ENCODE measurements at places on chromosomes 2 and 18.

DNA sequence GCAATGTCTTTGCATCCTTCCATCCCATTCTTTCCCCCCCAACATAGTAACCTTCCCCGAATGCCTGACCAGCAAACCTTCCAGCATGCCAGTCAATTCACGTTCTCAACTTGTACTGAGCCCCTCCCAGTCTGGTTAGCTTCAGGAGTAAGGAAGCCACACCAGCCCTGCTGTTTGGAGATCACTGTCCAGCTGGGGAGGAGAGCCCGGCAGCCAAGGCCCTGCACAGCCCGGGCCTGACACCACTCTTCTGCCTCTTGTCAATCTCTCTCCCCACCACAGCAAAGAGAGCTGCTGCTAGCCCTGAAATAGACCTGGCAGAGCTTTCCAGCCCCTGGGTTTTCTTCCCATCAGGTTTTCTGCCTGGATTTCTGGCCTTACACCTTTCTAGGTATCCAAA lies 185.8 kb upstream of the ID2 start:
- DNase-seq: no peak

DNA sequence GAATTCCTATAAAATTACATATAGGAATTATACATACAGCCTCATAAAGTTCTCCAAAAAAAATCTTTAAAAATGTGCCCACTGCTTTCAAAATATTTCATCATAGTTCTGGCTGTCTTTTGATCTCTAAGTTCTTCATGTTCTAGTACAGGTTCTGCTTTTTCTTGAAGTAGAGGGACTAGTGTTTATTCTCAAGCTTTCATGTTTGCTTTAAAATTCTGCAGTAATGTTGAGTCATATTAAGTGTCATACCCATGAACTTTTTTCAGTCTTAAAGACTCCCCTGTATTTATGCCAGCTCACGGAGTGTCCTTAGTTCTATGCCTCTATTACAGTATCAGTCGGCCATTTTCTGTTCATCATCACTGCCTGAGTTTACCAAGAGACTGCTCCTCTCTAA lies 54.8 kb upstream of the CCDC141 start:
- no peak for DNase-seq

- no peak for DNase-seq
These were observed 15.8 kb downstream of the CWC22 start for GRCh38 chr2:179991344-179991743.

DNA sequence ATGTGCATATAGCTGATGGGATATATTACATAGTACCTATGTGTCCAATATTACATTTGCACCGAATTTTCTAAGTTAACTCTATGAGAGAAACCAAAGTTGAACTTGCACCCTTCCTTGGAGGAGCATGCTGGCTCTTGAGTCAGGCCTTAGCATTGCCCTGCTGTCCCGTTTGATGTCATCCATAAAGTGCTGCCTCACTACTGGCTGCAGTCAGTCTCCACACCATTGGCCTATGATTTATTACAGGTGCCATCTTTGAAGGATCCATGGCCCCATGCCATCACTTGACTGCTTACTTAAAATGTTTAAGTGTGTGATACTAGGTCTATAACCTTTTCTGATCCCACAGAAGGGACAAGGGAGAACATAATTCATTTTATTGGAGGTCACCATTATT lies 249.3 kb upstream of the RBBP8 start:
- DNase-seq: no peak

DNA sequence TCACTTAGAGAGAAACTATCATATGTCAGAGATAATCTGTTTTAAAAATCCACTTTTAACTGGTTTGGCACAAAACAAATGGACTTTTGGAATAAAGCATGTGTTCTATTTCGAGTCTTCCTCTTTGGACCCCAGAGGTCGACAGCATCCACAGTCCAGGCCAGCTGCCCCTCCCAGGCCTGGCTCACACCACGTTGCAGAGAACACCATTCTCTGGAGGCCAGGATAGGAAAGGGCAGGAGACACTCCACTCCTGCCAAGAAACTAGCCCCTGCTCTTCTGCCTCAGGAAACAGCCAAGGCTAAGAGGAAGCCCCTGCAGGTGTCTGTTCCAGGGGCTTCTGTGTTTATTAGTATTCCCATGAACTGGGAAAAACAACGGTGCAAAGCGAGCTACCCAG lies 456.6 kb upstream of the ID2 start:
- DNase-seq: no peak

- DNase-seq: no peak
These were observed 26.1 kb upstream of the ERCC3 start for GRCh38 chr2:127320067-127320466.

DNA sequence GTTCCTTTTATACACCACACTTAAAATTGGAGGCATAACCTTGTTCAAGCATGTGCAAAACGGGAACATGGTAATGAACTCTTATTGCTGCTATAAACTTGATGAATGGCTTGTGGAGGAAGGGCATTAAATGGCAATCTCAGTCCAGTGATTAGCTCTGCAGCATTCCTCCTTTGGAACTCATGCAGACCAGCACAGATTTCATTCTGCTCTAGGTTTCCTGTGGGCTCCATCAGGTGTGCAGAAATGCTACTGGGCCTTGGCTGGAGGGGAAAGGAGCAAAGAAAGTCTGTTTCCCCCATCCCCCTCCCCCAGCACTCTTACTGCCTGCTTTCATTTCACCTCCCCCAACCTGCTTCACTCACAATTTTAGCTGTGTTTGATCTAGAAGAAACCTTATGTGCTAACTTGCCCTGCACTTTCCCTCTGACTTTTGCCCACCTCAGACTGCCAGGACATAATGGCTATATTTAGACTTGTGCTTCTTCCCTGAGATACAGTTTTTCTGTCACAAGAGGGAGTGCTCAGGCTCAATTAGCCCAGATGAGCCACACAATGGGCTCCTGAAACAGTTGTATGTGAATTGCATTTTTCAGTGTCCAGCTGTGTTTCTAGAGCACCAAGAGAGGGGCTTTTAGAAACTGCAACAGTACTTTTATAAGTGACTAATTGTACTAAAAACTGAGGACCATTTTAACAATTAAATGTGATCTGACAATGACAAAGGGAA lies 109.8 kb downstream of the FSHR start:
- peak; percentile 9 for DNase-seq

GRCh38 chr2:158505448-158505934 lies 48.7 kb downstream of the PKP4 start:
- DNase-seq: no peak

DNA sequence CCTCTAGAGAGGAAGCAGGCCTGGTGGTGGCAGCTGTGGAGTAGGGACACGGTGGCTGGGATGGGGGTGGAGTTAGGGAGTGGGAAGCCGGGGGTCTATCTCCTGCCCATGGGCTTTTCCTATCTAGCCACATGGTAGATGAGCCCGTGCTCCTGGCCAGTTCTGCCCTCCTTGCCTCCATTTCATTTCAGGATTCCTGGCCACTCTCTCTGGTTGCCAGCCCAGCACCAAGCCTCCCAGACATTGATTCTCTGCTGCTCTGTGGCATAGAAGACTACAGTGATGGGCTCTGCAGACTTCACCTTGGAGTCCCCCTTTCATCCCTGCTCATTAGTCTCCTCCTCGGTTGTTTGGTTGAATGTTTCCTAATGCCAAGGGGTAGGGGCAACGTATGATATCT lies 19.4 kb downstream of the SIX3 start:
- DNase-seq: no peak

- DNase-seq: no peak
These were observed 102.8 kb downstream of the HIBCH start for GRCh38 chr2:190216829-190217228.

GRCh38 chr2:99878581-99879350 lies 263.6 kb downstream of the AFF3 start:
- no peak for DNase-seq

- no peak for DNase-seq
These were observed 86.4 kb upstream of the RGPD4 start for GRCh38 chr2:107740300-107740699.

DNA sequence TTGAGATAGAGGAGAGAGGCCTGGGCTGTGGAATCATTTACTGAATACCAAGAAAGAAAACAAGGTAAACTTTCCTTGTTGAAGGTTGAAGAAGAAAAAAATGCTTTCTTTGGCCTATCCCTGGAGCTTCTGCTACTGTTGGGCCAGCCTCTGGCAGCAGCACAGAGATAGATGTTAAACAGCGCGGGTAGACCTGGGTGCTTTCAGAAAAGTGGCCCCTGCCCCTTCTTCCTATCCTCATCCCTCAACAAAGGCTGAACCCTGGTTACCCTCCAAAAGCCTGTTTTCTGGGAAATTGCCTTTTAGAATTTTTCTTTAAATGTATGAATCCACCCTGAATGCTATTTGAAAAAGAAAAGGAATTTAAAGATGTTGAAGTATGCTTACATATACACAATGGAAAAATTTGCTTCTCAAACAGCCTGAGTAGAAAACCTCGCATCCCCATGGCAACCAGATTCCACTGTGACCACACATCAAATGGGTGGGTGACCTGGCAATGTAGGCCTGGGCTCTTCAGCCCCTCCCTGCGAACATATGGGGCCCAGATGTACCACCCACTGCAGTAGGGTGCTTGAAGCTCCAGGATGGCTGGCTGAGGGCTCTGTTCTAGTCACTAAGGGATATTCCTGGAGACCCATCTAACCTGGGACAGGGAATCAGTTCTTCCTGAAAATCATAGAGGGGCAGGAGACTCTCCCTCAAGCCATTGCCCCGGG lies 23.4 kb upstream of the CHRNA1 start:
- no peak for DNase-seq

- no peak for DNase-seq
These were observed 100.3 kb upstream of the PMAIP1 start for GRCh38 chr18:59799383-59800015.

GRCh38 chr2:38406597-38407110 lies 29.6 kb upstream of the ATL2 start:
- DNase-seq: no peak

DNA sequence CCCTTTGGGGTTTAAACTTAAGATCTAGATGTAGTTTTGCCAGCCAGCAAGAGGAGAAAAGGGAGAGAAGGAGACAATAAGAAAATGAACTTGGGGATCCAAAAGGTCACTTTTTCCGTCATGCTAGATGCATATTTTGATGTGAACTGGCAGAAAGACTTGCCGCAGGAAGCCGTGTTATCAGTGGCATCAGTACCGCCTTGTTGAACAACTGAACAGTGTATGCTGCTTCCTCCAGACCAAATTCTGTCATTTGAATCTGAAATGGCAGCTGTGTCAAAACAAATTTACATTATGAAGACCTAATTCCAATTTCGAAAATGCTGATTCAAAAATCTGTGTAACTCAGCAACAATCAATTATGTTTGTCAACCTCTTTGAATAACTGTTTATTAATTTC lies 42.1 kb downstream of the TMEM200C start:
- no peak for DNase-seq

GRCh38 chr18:2053490-2054089 lies 517.7 kb downstream of the METTL4 start:
- no peak for DNase-seq

- no peak for DNase-seq
These were observed 193.2 kb upstream of the TPO start for GRCh38 chr2:1219901-1220573.

DNA sequence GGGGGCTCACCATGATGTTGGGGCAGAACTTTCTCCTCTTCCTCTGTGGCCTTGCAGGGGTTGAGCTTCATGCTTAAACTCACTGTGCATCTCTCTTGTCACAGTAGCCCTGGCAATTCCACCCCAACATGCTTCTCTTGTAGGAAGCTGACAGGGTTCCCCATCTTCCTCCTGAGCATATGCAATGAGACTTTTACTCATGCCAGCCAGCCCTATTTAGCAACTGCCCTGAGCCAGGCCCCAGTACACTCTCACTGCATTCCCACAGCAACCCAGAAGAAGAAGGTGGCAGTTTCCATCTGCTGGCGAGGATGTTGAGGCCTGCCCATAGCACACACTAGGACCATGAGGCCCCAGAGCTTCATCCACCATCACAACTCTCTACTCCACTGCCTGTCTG lies 72.2 kb upstream of the TEX51 start:
- no peak for DNase-seq

- no peak for DNase-seq
These were observed 188.5 kb downstream of the HDAC4 start for GRCh38 chr2:239212121-239212928.

DNA sequence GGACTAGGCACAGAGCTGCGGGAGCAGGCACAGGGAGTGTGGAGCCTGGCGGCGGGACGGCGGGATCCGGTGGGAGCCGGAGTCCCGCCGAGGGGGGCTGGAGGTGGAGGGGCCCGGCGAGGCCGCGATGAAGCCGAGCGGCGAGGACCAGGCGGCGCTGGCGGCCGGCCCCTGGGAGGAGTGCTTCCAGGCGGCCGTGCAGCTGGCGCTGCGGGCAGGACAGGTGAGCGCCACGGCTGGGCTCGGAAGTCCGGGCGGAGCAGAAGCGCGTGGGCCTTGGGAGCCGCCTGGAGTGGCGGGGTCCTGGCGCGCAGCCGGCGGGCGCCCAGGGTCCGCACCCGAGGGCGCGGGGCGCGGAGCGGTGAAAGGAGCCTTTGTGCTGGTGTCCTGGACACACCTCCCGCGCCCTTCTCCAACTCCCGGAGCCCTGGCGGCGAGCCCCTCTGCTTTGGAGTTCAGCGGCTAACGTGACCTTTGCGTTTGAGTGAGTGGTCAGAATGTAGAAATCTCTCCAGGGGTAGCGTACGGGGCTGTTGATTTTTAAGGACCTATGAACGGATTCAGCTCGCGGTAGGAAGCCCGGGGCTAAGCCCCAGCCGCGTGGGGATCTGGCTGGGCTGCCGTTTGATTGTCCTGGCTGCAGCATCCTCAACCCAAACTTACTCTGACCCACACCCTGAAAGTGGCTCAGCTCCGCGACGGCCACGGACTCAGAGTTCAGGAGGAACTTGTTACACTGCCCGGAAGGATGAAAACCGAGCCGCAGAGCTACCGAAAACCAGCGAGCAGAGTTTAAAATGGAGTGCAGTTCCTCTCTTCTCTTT lies 448 bp downstream of the IMPA2 start:
- no peak for DNase-seq

- no peak for DNase-seq
These were observed 116.2 kb upstream of the STPG4 start for GRCh38 chr2:47271054-47272000.

GRCh38 chr2:219059375-219059724 lies 1.4 kb downstream of the IHH start:
- no peak for DNase-seq

DNA sequence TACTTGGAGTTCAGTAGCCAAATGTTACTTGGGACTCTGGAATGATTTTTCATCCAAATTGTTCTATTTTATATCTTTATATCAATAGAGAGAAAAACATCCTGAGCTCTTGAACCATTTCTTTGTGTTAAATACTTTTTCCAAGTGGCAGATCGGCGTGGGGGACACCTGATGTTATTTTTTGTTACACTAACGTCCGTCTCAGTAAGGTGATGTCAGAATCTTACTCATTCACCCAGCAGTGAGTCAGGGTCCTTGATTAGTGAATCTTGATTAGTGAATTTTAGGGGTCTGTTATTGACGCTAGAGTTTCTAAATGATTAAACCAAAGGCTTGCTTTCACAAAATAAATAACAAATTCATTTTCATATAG lies 1.7 kb downstream of the MIB1 start:
- DNase-seq: no peak

GRCh38 chr2:175734686-175735085 lies 267.4 kb downstream of the LNPK start:
- DNase-seq: no peak

- DNase-seq: no peak
These were observed 5.0 kb upstream of the TMEM178A start for GRCh38 chr2:39660612-39661236.

GRCh38 chr2:54504866-54505265 lies 48.7 kb downstream of the SPTBN1 start:
- DNase-seq: no peak

GRCh38 chr2:179338681-179339080 lies 74.0 kb upstream of the SESTD1 start:
- no peak for DNase-seq

GRCh38 chr18:476251-476664 lies 24.2 kb downstream of the COLEC12 start:
- DNase-seq: no peak

All from forelimb muscle (tissue), 1 donor.